ENCODE measurements at places on chromosomes 7 and 10. TPM values are rescaled to one million over a fixed set of nuclear protein-coding genes. Genes with fewer than 3 reads are reported as not detected.
A peak's percentile ranks its signal among the peaks of the same experiment; 100 is the strongest.

Gene DYNC1I1
- 39.0 TPM for total RNA-seq

DNA sequence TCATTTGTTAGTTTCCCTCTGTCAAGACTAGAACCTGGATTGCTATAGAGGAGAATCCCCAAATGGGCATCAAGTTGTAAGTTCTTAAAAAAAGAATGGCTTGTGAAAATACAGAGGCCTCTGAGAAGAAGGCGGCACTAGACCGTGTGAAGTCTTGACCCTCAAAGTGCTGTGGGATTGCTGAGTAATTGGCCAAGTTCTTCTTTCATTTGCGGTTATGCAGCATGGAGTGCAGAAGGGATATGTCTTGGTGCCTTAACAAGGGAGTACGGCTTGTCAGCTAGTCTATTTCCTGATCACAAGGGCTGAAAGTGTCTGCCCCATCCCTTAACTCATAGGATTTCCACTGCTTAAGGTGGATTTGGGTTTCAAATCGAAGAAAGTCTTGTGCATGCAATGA is 81.2 kb downstream of the MKX start:
- no peak for DNase-seq

DNA sequence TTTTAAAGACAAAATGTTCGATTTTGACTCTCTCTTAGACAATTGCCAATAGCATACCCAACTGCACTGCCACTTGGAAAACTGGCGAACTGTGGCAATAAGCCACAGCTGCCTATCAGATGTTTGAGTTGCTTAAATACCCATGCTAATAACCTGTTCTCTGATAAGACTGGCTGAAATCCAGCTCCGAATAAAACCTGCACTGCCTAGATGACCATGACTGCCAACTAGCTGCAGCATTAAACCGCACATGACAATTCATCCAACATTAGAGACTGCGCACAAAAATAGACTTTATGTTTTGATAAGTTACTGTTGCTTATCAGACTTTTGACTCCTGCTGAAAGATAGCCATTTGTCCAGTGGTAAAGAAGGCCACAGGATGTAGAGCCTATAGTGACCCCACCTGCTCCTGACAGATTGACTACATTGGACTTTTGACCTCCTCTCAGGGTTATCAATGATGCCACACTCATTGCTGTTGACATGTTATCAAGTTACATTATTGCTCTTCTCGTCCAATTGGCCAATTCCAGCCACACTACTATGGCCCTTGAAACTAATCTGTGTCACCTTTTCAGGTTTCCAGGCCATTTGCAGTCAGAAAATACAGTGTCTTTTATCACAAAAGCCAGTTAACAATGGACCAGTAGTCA is 299.0 kb downstream of the HGF start:
- no peak for DNase-seq

- DNase-seq = no peak
These were observed 209.3 kb upstream of the TBX20 start for GRCh38 chr7:35463176-35463700.

DNA sequence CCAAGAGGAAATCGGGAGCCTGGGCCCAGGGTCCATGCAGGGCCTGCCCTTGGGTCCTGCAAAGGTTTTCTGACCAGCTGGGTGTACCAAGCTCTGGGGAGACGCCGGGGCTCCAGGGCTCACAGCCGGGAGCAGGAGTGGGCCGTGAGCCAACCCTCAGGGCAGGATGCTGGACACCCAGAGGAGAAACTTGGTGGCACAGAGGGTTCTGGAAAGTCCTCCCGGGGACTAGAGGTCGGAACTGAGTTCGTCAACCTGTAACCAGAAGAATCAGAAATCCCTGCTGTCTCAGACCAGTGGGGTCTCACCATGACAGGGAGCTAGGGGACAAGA is 29.2 kb upstream of the PPP2R2D start:
- no peak for DNase-seq

DNA sequence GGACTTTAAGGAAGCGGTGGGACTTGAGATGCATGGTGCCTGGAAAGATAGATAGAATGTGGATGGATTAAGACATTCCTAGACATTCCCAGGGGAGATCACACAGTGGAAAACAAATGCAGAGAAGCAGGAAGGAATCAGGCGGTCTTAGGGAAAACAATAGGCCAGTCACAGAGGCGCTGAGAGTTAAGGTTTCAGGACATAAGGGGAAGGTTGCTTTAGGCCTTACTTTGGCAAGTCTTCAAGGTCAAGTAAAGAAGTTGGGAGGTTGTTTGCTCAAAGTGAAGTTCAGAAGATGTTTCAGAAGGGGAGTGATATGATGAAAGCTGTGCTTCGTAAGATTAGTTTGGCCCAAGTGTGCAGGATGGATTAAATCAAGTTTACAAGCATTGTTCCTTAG is 109.4 kb downstream of the SUGCT start:
- no peak for DNase-seq

Gene GPRIN2
- total RNA-seq = not detected

- no peak for DNase-seq
These were observed 6.4 kb downstream of the LFNG start for GRCh38 chr7:2525658-2526630.

DNA sequence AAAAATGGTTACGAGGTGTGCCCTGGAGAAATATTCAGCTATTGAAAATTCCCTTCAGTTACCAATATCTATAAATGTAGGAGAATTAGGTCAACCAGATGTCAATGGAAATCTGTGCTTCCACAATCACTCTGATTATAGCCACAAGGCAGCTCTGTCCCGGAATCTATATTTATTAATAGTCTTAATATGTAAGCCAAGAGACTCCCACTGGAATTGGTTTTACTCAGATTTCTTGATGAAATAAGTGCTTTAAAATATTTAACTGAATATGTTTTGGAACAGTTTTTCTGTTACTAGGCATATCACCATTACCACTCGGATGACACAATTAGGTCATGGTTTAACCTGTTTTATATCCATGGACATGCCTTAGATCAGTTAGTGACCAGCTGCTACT is 169.6 kb downstream of the POM121L12 start:
- no peak for DNase-seq

GRCh38 chr7:32941181-32941580 is 16.1 kb upstream of the FKBP9 start:
- no peak for DNase-seq

- no peak for DNase-seq
These were observed 28.7 kb downstream of the ZEB1 start for GRCh38 chr10:31347705-31348104.

DNA sequence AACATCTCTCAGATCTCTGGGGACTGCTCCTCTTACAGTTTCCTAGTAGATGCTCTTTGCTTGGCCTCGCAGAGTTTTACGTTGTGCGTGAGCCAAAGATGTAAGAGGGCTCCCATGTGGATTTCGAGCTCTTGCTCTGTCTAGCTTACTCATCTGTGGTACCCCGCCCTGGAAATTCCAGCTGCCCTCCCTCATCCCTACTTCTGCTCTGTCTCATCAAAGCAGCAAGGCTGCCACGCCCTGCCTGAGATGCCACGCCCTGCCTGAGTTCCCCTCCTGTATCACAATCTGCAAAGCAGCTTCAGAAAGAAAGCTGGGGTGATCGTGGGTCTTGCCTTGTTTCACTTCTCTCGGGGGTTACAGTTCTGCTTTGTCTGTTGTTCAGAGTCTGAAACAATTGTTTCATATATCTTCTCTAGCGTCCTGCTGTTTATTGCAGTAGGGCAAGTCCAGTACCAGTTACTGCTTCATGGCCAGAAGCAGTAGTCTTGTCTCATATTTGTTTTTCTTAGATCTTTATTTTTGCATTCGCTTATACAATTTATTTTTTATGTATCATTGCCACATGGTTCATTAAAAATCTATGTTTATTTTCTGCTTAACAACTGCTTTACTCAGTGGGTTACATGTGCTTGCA is 36.1 kb upstream of the CCNY start:
- DNase-seq = peak; percentile 41

DNA sequence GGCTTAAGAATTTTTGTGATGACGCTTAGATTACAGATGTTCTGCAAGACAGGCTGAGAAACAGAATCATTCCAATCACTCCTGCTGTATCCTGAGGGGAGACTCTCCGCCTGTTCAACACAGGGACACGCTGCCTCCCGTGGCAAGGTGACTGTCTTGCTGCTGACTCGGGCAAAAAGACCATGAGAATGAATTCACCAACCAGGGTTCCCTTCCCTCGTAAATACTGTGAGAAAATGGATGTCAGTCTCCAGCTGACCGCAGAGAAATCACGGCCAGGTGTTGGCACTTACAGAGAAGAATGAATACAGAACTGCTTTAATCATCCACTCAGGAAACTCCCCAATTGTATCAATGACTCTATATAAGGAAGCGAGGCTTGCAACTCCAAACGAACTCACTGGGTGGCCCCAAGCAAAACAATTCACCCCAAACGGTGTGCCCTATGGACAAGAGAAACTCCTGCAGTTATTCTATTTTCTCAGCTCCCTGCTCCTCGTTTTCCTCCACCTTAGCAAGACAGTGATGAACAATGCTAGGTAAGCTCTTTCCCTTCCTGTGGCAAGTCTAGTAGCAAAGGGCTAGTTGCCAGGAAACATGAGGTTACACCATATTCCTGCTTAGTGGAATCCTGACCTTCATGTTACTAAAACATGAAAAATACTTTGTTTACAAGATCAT is 22.8 kb downstream of the GNA12 start:
- no peak for DNase-seq

GRCh38 chr10:90912174-90912573 is 8.7 kb downstream of the ANKRD1 start:
- DNase-seq = no peak

DNA sequence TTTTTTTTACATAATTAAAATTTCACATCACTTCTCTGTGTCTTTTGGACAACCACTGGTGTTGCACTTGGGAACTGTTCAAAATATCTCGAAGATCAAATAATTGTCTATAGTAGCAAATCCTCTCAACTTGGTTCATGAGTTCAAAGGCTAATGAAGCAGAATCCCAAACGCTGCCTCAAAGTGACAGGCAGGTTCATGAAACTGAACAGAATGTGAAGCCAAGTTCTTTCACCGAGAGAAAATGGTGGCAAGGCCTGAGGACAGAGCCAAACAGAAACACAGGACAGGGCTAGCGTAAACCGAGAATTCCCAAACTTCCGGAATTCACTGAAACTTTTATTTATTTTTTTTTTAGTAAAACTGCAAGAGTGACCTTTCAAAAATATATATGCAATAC is 21.1 kb downstream of the SMURF1 start:
- no peak for DNase-seq

GRCh38 chr7:3859431-3859830 is 558.4 kb downstream of the SDK1 start:
- DNase-seq = no peak

DNA sequence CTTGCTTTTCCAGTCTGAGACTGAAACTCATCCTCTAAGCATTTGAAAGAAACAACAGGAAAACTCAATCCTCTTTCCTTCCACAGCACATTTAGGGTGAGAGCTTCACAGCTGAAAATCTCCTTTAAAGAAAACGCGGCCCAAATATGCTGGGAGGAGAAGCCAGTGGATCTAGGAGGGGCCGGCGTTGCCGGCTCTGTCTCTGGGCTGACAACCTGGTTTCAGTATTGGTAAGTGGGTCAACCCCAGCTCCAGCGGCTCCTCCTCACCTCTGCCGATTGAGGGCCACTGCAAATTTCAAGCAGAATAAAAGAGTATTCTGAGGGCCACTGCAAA is 75.3 kb upstream of the CPXM2 start:
- DNase-seq = no peak

- DNase-seq = no peak
These were observed 239.9 kb downstream of the ADRA2A start for GRCh38 chr10:111316722-111317212.

Gene TMEM236
- 0.30 TPM for total RNA-seq

- DNase-seq = no peak
These were observed 6.9 kb upstream of the UBE2H start for GRCh38 chr7:129959471-129960203.

DNA sequence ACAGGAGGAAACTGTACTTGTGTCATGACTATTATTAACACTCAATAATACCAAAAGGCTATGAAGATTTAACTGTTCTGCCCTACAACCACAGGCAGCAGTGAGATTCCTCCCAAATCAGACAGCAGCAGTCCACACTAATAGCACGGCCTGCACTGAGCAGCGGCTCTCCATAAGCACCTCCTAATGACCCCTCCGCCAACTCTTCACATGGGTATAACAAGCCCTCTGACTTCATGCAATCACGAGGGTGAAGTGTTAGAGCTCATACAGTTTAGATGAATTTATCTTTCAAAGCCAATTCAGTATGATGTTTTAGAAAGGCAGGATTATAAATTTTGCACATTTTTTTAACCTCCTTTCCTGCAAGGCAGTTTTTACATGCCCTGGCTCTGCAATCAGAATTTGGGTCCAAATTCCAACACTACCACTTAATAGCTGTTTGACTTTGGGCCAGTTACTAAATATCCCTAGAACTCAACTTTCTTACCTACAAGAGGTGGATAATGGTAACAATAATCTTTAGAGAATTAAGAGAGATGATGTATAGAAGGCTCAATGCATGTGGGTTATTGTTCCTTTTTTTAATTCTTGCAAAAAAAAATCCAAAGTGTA is 617.1 kb downstream of the KCNMA1 start:
- DNase-seq = no peak

Gene LBX1
- not detected for total RNA-seq

GRCh38 chr7:43763183-43763582 is 4.7 kb downstream of the BLVRA start:
- DNase-seq = no peak

- DNase-seq = peak; percentile 19
These were observed 115.8 kb downstream of the THSD7A start for GRCh38 chr7:11716185-11716584.

Gene SP4
- 5.8 TPM for total RNA-seq

GRCh38 chr10:100579261-100580090 is 43.7 kb downstream of the HIF1AN start:
- no peak for DNase-seq

GRCh38 chr7:25820432-25821040 is 331.5 kb upstream of the NFE2L3 start:
- no peak for DNase-seq

DNA sequence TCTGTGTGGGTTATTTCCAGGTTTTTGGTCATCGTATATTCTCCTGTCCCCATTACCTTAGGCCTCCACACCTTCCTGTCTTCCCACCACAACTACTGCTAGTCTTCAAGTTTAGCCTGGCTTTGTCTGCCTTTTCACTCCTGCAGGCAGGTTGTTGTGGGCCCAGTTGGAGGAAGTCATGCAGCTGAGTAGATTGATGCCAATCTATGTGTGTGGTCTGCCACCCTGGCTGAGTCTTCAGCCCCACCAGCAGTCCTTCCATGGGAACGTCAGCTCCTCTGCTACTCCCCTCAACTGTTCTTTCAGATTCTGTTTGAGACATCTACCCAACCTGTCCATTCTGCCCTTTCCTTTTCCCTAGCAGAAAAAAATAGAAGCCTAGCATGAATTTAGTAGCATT is 6.3 kb downstream of the RINT1 start:
- no peak for DNase-seq

Gene CALHM1
- not detected for total RNA-seq

Gene DRGX
- not detected for total RNA-seq

Gene SPDYE1
- not detected for total RNA-seq

DNA sequence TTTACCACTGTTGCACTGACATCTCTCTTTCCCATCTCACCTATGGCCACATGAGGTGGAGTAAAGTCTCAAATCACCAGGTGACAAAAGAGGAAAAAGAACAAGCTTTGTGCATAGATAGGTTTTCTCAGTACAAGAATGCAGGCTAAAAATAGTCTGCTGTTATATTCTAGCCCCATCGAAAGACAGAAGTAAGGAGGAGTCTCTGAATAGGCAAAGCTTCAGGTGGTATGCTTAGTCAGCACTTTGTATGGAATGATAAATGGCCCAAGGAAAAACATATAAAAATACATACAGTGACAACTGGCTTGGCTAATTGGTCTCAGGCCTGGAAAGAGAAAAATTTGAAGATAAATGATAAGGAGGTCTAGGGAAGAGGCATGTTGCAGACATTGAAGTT is 39.6 kb upstream of the KCND2 start:
- DNase-seq = no peak
